ENCODE measurements at places on chromosomes 12 and 14.

DNA sequence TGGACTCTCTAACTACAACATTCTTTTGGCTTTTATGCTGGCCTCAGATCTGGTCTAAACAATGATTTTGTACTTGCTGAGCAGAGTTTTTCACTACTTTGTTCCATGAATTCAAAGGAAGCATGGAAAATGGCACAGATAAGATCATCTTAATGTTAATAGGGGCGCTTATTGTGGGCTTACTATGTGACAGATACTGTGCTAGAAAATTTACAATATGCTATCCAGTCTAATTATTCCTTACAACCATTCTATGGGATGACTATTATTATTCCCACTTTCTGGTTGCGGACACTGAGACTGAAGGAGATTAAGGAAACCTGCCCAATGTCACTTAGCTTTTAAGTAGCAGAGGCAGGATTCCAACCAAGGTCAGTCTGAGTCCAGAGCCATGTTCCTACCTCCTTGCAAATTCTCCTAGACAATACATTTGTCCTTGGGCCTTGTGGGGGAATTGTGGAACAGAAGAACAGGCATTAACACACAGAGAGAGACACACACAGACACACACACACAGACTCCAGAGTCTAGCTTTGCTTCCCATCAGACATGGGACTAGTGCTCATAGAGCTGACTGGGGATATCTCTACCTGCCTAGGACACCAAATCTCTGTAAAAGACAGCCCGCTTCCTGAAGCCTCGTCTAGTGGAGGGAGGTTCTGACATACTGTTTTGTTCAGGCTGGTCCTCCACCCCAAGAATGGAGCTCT is 107.7 kb downstream of the SLC38A1 start:
- DNase-seq = no peak

DNA sequence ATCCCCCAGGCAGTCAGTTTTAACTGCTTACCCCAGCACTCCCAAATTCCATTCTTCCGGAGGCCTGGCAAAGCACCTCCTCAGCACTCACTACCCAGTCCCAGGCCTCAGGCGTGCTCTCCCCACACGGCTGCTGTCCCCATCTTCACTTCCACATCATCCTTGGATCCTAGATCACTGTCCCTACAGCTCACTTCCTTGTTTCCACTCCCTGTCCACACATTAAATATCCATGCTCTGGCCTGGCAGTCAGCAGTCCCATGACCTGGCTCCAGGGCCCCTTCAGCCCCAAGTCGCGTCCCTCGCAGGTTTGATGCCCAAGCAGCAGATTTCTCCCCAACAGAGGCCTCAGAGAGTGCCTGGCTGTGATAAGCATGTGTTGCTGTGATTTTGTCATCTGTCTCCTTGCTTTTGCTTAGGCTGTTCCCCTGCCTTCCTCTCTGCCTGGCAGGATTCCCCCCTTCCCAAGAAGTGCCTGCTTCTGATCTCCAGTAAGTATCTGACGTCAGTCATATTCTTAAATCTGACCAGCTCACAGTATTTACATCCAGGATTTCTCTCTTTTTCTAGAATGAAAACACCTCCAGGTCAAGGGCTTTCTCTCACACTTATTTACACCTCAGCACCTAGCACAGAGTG is 241.7 kb downstream of the ZFP36L1 start:
- no peak for DNase-seq

DNA sequence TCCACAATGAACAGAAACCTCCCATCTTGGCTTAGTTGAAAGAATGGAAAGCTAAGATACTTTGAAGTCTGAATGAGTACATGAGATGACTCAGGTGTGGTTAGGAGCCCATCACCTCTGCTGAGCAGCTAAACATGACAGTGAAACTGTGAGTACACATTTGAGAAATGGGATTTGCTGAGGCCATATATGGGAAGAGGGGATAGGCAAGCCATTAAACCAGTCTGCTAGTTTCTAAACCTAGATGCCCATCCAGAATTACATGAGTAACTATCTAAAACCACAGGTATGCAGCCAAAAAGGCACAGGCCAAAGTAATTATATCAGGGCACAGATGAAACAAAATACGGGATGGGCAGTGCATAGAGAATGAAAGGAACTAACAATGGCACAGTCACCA is 41.2 kb downstream of the NKX2-1 start:
- DNase-seq = no peak

GRCh38 chr14:88522393-88522792 is 32.4 kb downstream of the PTPN21 start:
- DNase-seq = no peak

DNA sequence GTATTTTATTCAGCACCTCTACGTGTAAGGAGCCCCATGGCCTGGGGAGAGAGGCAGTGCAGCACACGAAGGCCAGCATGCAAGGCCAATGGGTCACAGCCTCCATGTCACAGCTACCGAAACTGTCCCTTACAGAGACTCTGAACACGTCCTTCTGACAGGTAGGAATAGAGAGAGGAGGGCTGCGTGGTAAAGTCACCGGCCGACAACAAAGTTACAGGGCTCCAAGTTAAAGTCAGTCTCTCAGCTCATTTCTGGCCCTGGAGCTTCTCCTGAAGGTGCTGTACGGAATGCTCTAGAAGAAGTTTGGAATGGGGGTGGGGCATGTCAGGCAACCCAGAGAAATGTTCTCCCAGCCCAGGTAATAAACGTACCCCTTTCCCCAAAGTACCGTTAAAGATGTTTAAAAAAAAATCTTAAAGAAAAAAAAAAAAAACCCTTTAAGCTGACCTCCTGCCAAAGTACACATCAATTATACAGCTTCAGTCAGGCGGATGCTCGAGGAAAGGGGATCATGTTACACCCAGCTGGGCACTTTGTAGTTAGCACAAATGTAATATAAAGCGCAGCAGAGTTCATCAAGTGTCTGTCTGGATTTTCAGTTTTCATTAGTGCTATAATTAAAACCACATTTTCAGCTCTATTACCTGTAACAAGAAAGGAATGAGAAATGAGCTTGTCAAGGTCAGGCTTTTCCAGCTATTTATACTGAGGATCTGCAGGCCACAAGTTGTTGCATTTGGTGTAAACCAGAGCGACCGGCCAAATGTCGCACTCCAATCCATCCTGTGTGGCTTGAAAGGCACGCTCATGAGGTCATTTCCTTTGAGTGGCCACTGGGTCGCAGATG is 53.3 kb upstream of the CDKN3 start:
- DNase-seq = peak; percentile 55

DNA sequence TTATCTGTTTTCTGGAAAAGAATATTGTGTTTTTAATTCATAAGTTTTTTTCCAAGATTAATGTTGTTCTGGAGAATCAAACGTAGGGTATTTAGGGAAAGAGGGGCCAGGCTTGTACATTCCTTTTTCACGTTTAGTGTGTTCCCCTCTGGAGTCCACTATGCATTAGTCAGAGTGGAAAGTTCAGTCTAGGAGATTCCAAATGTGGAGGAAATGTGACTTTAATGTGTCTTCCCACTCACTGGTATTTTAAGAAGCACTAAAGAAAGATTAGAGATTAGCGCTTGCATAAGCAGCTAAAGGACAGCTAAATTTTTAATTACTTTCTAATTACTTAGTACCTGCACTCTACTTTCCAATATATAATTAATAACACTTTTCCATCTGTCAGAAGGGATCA is 4.4 kb upstream of the PDE6H start:
- DNase-seq = no peak

- DNase-seq = no peak
These were observed 1.5 kb downstream of the CLECL1 start for GRCh38 chr12:9731393-9731792.

DNA sequence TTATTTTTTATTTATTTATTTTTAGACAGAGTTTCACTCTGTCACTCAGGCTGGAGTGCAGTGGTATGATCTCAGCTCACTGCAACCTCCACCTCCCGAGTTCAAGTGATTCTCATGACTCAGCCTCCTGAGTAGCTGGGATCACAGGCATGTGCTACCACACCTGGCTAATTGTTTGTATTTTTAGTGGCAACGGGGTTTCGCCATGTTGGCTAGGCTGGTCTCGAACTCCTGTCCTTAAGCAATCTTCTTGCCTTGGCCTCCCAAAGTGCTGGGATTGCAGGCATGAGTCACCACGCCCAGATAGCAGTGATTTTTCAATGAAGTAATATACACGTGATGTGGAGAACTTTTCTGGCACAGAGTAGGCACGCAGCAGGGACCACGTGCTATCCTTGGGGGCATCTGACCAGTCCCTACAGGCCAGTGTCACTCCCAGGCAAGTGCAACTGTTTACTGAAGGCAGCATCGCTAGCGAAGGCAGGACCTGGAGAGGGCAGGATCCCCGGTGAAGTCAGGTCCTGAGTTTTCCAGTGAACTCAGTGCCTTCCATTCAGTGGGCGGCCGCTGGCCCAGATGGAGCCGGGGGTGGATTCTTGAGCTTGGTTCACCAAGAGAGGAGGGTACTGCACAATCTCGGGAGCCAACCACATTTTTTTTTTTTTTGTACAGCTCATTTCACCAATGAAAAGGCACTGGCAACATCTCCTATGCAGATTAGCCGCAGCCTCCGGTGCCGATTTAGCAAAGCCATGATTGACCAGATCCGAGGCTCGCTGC is 11.1 kb upstream of the CLMN start:
- no peak for DNase-seq

DNA sequence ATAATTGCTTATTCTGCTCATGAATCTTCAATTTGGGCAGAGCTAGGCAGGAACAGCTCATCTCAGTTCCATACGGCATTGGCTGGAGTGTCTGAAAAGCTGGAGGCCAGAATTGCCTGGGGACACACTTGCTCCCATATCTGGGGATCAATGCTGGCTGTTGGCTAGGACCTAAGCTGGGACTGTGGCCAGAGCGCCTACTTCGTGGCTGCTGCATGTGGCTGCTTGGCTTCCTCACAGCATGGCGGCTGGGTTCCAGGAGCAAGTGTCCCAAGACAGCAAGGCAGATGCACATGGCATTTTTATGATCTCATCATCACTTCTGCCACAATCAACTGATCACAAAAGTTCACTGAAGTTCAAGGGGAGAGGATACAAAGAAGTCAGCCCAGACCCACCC is 200.2 kb downstream of the TTC8 start:
- DNase-seq = no peak

GRCh38 chr12:71476513-71476912 is 36.9 kb downstream of the LGR5 start:
- no peak for DNase-seq

- DNase-seq = no peak
These were observed 24.4 kb upstream of the MGST1 start for GRCh38 chr12:16323010-16323409.

GRCh38 chr14:32542507-32542906 is 213.4 kb downstream of the AKAP6 start:
- no peak for DNase-seq

DNA sequence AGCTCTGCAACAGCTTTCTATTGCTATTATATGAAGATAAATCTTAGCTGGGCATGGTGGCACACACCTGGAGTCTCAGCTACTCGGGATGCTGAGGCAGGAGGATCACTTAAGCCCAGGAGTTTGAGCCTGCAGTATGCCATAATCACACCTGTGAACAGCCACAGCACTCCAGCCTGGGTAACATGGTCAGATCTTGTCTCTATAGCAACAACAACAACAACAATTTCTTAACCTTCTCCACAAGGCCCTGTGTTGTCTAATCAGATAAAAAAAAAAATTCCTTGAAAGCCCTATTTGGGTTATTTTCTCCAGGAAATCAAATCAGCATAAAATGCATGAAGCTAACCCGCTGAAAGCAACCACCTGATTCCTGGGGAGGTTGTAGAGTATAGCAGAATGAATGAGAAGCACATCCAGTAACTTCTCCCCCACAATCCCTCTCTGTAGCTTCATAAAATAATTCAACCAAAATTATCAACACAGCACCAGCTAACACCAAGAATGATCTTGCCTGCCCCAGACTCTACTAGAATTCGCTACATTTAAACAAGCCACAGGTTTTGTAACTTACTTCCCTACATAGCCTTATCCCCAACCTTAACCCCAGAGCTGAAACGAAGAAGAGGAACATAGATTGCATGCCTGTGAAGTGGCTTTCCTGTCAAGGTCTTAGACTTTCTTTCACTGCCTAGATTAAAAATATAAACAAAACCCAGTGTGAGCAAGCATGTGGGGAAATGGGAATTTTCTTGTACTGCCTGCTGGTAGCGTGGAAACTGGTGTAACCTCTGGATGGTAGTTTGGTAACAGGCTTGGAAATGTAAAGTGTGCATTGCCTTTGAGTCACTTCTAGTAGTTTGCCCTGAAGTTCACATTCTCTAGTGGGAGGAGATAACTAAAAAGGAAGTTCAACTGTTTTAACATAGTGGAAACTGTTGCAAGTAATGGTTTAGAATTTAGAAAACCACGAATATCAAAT is 6.0 kb upstream of the STK38L start:
- no peak for DNase-seq

DNA sequence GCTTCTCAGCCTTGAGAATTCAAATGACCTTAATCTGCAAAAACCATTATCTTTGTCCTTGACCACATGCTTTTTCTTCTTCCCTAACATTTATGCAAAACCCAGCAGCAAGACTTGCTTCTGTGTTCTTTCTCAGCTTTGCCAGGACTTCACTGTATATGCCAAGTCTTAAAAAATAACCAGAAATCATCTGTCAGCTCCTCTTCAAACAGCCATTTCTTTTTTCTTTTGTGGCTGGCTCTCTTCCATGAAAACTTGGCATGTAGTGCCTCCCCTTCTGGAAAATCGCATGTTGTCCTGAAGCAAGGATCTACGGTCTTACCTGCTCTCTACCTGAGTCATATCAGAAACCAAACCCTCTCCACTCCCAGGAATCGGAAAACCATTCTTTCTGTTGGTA is 364.9 kb downstream of the RPS29 start:
- DNase-seq = no peak

DNA sequence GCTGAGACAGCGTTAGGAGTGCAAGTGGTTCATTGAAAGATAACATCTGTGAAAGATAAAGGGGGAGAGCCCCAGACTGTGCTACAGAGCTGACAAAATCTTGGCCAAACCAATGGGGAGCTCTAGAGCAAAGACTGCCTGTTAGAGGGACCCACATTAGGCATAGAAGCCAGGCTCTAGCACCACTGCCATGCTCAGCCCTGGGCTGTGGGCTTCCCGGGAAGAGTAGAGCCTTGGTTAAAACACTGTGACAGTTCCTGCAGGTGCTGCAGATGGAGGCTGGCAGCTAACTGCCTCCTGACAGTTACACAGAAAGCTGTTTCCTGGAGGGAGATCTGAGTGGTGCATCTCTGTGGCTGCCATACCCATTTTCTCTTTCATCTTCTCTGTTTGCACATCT is 23.0 kb downstream of the TSHR start:
- no peak for DNase-seq

GRCh38 chr14:33285902-33286700 is 347.4 kb downstream of the NPAS3 start:
- no peak for DNase-seq

GRCh38 chr12:84702001-84702400 is 210.6 kb downstream of the SLC6A15 start:
- DNase-seq = no peak

DNA sequence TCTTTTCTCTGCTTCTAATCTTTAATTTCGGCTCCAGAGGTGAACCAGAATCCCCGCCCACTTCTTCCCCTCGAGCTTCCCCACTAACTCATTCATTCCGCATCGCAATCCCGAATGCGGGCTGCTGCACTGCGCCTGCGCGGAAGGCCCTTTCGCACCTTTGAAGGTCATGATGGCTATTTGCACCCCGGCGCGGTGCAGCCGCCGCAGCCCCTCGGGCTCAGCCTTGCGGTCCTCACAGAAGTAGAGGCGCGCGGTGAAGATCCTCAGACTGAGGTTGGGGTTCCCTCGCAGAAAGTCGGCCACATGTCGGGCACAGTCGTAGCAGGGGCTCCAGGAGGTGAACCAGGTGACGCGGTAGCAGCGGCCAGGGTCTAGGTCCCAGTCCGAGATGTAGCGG is 7.6 kb downstream of the AICDA start:
- DNase-seq = no peak

GRCh38 chr14:46057799-46058198 is 593.8 kb downstream of the RPL10L start:
- DNase-seq = no peak

- no peak for DNase-seq
These were observed 63.0 kb upstream of the ARHGAP5 start for GRCh38 chr14:32014057-32014456.
